H9 (cell line): ENCODE measurements at places on chromosomes 7 and 10. TPM values are rescaled to one million over a fixed set of nuclear protein-coding genes. Genes with fewer than 3 reads are reported as not detected.

- DNase-seq: no peak
- H3K27ac ChIP-seq: no peak overlapping the region
- H3K4me1 ChIP-seq: no peaks in the 10 kb centered on the region
- H3K4me3 ChIP-seq: no peak overlapping the region; the same call in 2 of the 3 replicates
- H3K27me3 ChIP-seq: no peaks in the 10 kb centered on the region
- H3K36me3 ChIP-seq: no peaks in the 10 kb centered on the region; the same call in 2 of the 3 replicates
Observed at GRCh38 chr10:30688456-30688855, 58.9 kb upstream of the LYZL2 start.

DNA sequence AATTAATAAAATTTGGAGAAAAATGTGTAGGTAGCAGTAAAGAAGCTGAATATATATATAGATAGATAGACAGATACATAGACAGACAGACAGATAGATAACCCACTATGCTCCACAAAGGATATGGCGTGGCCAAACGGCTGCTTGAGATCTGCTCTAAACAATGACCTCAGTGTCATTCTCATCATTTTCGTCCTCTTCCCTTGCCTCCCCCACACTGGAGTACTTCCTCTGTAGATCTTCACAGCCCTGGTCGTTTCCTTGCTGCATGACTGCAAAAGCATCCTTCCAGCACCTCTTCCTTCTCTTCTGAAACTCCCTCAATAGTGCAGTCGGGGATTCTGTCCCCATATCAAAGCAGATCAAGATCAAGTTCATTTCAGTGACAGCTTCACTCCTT is 35.6 kb upstream of the ATP6V0A4 start:
- H3K27me3 ChIP-seq: no peaks in the 10 kb centered on the region
- no peak overlapping the region for H3K4me3 ChIP-seq
- no peak for DNase-seq
- no peak overlapping the region for H3K27ac ChIP-seq

GRCh38 chr7:126803060-126803665 is 449.6 kb downstream of the GRM8 start:
- H3K4me1 ChIP-seq: no peaks in the 10 kb centered on the region
- peak; percentile 49 for DNase-seq
- no peak overlapping the region for H3K27ac ChIP-seq

DNA sequence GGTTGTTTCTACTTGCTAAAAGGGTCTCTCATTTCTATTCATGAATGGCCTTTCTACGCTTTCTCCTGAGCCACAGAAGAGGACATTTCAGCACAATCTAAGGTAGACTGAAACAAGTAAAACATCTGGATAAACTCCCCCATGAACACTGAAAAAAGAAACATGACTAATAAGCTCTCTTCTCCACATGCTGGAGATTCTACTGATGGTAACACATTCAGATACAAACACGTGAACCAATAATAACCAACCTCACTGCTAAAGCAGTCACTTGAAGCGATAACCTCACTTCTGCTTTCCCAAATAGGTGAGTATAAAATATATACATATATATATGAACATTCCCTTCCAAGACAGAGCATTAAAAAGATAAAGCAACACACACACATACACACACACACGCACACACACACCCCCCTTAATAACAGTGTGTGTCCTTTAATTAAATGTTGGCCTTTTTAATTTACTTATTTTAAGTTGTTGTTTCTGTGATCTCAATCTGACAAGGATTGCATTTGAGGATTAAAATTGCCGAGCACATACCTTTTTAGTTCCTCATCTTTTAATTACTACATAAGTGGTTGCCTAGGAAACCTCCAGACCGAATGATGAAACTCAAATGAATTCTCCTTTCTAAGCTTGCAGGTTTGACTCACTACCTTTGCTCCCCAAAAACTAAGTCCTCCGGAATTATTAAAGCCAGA is 292.4 kb upstream of the KLF14 start:
- no peaks in the 10 kb centered on the region for H3K27me3 ChIP-seq
- H3K4me1 ChIP-seq: peaks cover 2% of the 10 kb centered on the region; the same call in 1 of the 2 replicates
- DNase-seq: no peak
- H3K4me3 ChIP-seq: no peak overlapping the region
- H3K36me3 ChIP-seq: 0 out of 2 replicates have a peak, but pooled peaks cover 4% of the 10 kb centered on the region
- H3K27ac ChIP-seq: no peak overlapping the region

- no peak overlapping the region for H3K27ac ChIP-seq
- H3K27me3 ChIP-seq: no peaks in the 10 kb centered on the region
- DNase-seq: no peak
- no peak overlapping the region for H3K4me3 ChIP-seq
- peaks cover 3% of the 10 kb centered on the region; the same call in 1 of the 2 replicates for H3K36me3 ChIP-seq
Observed at GRCh38 chr7:80478683-80479082, 33.2 kb downstream of the GNAT3 start.

GRCh38 chr10:8072211-8072610 is 17.7 kb downstream of the GATA3 start:
- H3K27ac ChIP-seq: no peak overlapping the region
- no peaks in the 10 kb centered on the region for H3K36me3 ChIP-seq
- DNase-seq: no peak
- no peak overlapping the region for H3K4me3 ChIP-seq
- H3K27me3 ChIP-seq: no peaks in the 10 kb centered on the region; the same call in 1 of the 2 replicates

DNA sequence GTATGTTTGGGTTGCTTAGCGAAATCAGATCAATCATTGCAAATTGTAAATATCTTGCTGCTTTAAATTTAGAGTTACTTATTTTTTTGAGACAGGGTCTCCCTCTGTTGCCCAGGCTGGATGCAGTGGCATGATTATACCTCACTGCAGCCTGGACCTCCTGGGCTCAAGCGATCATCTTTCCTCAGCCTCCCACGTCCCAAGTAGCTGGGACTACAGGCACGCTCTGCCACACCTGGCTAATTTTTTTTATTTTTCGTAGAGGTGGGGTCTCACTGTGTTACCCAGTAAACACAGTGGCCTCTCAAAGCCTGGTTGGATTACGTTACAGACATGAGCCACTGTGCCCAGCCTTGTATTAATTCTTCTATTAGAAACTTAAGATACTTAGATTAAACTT is 1.7 kb downstream of the VDAC2 start:
- H3K4me3 ChIP-seq: peak overlapping the region; percentile 94
- peaks cover 43% of the 10 kb centered on the region for H3K36me3 ChIP-seq
- no peak overlapping the region for H3K27ac ChIP-seq
- peaks cover 13% of the 10 kb centered on the region for H3K4me1 ChIP-seq

DNA sequence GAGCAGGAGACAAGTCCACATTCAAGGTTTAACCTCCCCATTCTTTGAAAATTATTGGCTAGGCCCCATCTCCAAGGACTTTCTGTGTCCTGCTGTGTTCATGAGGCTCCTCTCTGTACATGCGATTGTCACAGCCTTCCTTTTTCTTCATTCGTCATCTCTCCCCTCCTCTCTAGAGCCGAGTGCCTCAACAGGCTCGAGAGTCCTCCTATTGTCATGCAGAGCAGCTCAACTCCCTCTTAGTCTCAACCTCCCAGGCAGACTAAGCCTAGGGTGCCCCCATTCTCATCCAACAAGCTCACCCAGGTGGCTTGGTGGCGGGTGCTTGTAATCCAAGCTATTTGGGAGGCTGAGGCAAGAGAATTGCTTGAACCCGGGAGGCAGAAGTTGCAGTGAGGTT is 35.1 kb upstream of the SAMD8 start:
- H3K27me3 ChIP-seq: no peaks in the 10 kb centered on the region
- peaks cover 7% of the 10 kb centered on the region for H3K4me1 ChIP-seq
- no peak overlapping the region for H3K27ac ChIP-seq
- peak; percentile 57 for DNase-seq

DNA sequence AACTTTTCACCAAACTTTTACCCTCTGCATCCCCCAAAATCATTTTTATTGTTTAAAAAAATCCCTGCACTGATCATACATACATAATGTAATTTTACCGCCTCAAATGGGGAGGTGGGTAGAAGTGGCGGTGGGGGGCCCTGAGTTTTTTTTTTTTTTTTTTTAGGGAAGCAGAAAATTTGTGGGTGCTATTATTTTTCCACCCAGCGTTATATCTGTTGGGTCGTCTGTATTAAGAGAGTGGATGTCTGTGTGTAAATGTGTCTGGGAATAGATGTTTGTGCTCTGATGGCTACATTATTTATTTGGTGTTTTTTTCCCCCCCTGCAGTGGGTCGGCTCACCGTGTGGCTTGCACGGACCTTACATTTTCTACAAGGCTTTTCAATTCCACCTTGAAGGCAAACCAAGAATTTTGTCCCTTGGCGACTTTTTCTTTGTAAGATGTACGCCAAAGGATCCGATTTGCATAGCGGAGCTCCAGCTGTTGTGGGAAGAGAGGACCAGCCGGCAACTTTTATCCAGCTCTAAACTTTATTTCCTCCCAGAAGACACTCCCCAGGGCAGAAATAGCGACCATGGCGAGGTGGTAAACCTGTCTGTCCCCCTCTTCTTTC is 438 bp downstream of the ARID5B start:
- peak overlapping the region; percentile 88 for H3K4me3 ChIP-seq
- no peak for DNase-seq
- H3K27ac ChIP-seq: no peak overlapping the region
- peaks cover 29% of the 10 kb centered on the region; the same call in 1 of the 2 replicates for H3K27me3 ChIP-seq

INHBA gene
- 1.6 and 1.7 TPM in 2 replicates for total RNA-seq

DLX5 gene
- 0.22 TPM in 1 of 2 replicates, not detected in the other for total RNA-seq

ANKRD2 gene
- total RNA-seq: not detected in 2 replicates

SPDYE8 gene
- total RNA-seq: not detected in 2 replicates
